ENCODE measurements at places on chromosomes 1 and 21. TPM values are rescaled to one million over a fixed set of nuclear protein-coding genes. Genes with fewer than 3 reads are reported as not detected.

DNA sequence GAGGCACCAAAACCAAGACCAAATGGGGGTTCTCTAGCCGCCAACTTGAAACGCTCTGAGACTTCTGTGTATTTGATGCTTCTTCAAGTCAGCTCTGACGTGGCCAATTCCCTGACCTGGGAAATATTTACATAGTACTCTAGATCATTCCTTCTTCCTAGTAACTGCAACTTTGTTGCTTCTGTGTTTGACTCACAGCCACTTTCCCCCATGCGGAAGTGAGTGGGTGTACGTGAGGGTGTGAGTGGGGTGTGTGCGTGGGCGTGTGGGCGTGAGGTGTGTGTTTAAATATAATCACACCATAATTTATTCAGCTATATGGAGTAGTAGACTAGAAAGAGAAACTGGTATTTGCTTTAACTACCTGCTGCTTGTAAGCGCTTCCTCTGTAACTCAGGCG lies 111.0 kb downstream of the TAS1R2 start:
- no peak for DNase-seq

GRCh38 chr21:29704719-29705118 lies 235.1 kb downstream of the GRIK1 start:
- no peak for DNase-seq

DNA sequence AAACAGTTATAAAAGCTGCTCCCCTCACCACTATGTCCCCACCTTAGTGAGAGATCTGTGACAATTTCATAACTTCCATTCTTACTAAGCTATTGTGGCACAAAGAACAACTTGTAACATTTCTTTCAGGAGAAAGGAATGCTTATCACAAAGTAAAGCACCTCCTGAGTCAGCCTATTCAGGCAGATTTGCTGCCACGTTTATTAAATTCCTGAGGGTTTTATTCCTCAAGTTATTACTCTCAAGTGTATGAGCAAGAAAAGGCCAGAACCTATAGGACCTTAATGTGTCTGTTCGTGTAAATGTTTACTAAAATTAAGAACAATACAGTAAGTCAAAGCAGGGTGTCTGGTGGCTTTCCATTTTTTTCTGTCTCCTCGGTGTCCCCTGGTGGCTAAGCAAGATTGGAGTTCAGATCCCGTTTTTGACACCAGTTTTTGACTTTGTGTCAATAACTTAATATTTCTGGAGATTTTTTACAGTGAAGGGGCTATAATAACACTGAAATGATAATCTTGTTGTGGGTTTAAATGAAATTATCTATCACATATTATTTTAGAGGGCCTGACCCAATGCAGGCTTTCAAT lies 1539.6 kb downstream of the BRINP3 start:
- DNase-seq: no peak

Gene FAM78B
- polyA plus RNA-seq: 2.7 TPM

GRCh38 chr1:28064064-28064463 lies 24.3 kb downstream of the EYA3 start:
- no peak for DNase-seq

Gene GPR157
- polyA plus RNA-seq: 1.6 TPM

Gene CACHD1
- polyA plus RNA-seq: 60.8 TPM

GRCh38 chr1:237197470-237198425 lies 155.8 kb downstream of the RYR2 start:
- peak; percentile 29 for DNase-seq

Gene KCTD3
- polyA plus RNA-seq: 59.1 TPM

- DNase-seq: no peak
These were observed 342.9 kb upstream of the PLXNA2 start for GRCh38 chr1:208587110-208587509.

DNA sequence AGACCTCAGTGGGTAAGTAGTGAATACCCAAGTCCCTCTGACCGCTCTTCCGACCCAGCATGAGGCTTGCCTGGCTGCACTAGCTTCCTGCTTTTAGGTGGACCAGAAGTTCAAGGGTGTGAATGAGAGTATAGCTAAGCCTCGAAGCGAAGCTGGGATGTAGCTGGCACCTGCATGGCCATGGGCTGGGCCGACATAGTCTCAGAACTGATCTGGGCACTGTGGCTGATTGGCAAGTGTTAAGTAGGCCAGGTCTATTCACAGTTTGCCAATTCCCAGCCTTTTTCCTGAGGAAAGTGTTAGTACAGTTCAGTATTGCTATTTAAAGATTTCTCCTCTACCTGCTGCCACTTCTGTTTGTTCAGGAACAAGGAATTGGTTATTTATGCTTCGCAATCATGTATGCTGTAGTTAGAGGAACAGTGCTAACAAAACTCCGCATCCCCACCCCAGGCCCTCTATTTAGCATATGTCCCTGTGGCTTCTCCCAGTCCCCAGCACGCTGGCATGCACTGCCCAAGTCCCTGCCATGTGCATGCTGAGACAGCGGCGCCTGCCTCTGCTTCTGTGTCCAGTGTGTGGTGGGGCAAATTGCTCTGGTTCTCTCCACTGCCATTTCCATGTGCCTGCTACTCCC lies 16.3 kb downstream of the SPATA46 start:
- no peak for DNase-seq

DNA sequence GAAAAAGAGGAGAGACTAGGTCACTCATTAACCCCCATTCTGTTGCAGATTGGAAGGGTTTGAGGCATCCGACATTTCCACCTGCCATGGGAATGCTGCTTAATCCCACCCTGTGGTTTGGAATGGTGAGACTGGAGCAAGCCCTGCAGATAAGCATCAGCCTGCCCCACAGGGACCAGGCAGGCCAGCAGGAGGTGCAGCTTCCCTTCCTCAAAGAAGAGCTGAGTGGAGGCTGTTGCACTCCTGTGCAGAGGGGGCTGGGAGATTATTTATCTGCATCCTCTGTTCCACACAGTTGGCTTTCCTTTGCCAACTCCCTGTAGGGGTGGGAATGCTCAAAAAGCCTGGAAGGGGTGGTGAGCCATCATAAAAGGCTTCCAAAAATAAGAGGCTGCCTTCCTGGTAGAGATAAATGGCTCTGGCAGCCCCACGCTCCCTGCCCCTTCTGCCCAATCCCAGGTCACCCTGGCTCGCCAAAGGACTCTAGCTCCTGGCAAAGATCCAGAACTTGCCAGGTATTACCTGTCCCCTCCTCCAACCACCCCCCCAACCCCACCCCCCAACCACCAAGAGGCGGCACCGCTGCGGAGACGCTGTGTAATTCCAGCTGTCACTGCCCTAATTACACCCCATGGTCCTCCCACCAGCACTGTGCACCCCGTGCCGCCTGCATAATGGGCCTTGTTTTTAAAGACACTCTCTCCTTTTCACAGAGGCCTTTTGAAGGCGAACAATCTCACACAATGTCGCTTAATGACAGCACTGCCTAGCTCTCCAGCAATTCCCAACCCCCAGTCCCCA lies 83.0 kb upstream of the ZC3H12A start:
- no peak for DNase-seq

- DNase-seq: no peak
These were observed 19.4 kb upstream of the CLIC6 start for GRCh38 chr21:34649400-34649799.

Gene SLC2A5
- 1.6 TPM for polyA plus RNA-seq

DNA sequence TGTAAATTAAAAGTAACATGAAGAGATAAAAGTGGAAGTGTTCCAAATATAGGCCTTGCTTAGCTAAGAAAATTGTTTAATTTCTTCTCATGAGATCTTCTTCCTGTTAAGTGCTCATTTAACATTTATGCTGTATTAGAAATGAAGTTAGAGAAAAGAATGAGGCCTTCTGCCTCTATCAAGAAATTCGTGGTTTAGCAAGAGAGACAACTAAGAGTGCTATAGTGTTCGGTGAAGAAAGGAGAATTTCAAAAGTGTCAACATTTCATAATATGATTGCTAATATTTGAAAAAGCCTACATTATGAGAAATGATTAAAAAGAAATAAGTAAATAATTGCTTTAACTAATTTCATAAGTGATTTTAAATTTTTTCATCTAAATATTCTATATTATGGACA lies 18.8 kb upstream of the MNDA start:
- DNase-seq: no peak

Gene COL11A1
- polyA plus RNA-seq: 4.0 TPM

DNA sequence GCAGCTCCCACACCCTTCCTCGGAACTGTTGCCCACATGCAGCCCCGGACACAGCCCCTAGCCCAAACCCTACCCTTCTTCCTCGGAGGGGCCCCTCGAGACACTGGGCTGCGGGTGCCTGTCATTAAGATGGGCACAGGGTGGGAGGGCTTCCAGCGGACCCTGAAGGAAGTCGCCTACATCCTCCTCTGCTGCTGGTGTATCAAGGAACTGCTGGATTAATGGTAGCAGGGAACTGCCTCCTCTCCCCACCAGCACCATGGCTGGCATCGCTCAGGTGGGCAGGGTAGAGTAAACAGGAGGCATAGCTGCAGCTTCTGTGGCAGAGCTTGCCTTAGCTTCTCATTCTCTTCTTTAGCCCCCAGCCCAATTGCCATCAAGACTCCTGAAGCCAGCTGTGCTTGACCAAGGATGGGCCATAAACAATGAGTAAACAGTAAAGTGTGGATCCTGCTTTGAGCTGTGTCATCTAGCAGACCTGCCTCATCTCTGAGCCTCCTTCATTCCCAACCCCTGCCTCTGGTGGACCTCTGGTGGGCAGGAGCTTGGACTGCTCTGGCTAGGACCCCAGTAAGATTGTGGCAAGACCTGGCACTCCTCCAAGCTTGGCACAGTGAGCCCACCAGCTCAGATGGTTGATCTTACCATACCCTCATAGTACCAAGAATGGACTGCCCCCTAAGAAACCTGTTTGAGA lies at the start of gene LENEP:
LENEP (plus strand) TSS at position 15 of the 697 bp plus-strand sequence; CDS start at position 37, 22 bp downstream.
- no peak for DNase-seq

GRCh38 chr1:237911911-237912310 lies 21.2 kb upstream of the ZP4 start:
- DNase-seq: no peak

- no peak for DNase-seq
These were observed 13.7 kb downstream of the PABPC4 start for GRCh38 chr1:39562886-39563285.

Gene BRINP3
- 3.9 TPM for polyA plus RNA-seq

DNA sequence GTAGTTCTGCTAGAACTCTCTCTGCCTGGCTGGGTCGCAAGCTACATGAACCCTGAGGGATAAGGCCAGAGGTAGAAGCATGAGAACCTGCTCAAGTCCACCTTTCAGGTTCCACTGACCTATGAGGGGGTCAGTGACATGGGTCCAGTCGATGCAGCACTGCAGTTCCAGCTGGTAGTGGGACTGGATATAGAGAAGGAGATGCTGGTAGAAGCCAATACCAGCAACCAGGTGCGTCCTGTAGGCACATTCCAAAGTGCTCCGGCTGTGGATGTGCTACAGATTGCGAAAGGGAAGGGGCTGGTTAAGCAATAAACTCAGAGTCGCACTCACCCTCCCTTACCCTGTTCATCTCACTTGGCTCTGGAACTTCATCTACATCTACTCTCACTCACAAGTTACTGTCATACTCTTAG lies 5.7 kb downstream of the SMG5 start:
- no peak for DNase-seq

GRCh38 chr1:105585791-105586190 lies 1470.7 kb upstream of the PRMT6 start:
- no peak for DNase-seq

GRCh38 chr1:11434501-11434900 lies 44.5 kb upstream of the DISP3 start:
- DNase-seq: no peak

Gene C2CD4D
- polyA plus RNA-seq: 0.23 TPM

Data from renal pelvis (tissue), 12 donors.